ENCODE measurements at places on chromosomes 6 and 20.

DNA sequence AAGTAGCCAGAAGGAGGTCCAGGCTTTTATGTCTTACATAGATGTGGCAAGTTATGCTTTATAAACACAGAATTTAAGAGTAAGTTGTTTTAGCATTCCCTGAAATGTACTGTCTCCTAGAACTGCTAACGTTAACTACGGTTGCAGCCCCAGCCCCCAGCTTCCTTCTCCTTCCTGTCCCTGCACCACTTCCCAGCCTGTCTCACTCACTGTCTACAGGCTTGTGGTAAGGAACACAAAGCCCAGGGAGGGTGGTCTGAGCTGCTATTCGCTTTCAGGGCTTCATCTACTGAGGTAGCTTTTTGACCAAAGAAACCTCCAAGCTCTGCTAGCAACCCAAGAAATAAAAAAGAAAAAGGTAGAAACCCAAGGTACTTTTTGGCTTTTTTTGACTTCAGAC lies 35.9 kb downstream of the PCSK2 start:
- no peak for DNase-seq

DNA sequence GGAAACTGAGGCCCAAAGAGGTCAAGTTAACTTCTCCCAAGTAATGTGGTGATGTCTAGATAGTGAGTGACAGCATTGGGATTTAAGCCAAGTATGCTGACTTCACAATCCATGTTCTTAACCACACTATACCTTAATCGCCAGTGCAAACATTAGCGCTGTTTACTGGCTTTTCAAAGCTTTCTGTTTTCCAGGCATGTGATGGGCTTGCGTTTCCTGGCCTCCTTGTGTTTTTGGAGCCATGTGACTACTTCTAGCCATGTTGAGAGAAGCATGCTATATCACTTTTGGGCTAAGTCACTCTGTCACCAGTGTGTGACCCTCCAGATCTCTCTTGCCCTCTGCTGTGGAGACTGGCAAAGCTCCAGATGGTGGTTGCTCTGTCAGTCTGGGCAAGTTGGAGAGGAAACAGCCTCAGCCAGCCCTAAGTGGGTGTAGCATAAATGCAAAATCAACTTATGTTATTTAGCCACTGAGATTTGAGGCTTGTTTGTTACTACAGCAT lies 76.9 kb downstream of the ANKRD6 start:
- no peak for DNase-seq

DNA sequence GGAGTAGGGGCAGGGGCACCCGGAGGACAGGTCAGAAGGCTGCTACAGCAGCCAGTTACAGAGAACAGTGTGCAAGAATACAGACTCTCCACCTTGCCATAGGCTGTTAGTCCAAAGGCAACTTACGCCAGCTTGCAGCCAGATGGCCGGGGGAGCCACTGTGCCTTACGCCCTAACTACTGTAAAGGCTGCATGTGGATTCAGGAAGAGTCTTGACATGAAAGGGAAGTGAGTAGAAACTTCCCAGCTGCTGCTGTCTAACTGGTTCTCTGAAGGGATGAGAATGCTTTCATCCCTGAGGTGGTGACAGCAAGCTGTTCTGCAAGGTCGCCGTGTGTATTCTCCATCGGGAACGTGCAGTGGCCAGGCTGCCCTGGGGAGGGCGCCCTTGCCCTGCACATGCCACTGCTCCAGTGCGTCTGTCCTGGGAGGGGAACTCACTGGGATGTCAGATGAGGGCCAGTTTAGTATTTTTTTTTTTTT lies 46.1 kb downstream of the LYRM4 start:
- no peak for DNase-seq

GRCh38 chr6:22732176-22732970 lies 163.0 kb downstream of the HDGFL1 start:
- DNase-seq: no peak

- DNase-seq: no peak
Measured at GRCh38 chr6:6348256-6348655, 27.8 kb upstream of the F13A1 start.

GRCh38 chr20:43458422-43458924 lies 777 bp downstream of the SRSF6 start:
- DNase-seq: no peak

GRCh38 chr20:8033151-8033841 lies 13.7 kb upstream of the TMX4 start:
- DNase-seq: no peak

DNA sequence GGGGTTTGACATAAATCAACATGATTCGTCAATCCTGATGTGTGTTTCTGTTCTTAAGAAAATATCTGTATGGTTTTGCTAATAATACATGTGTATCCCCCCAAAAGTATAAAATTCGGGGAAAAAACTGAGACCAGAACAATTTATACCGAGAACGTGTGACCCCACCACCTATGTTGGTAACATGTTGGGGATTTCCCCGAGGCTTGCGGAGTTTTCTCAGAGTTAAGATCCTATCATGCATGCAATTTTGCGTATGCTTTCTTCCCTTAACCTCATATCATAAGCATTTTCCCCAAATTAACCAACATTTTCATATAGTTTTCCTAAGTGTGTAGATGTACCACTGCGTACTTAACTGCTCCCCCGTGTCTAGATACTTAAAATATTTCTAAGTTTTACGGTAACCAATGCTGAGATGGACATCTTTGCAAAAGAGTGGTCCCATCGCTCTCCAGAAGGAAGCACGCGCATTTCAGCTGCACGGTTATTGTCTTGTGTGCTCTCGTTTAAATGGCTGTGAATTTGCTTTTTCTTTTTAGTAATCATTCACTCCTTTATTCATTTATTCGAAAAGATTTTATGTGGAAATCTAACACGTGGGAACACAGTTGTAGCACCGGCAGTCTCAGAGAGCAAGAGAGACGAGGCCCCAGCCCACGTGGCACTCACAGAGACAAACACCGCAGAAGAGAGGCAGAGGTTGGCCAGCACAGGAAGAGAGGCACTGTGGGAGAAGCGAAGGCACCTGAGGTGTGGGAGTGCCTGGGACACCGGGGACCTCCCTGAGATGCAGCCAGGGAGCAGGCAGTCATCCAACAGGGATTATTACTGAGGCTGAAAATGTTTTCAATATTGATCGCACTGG lies 13.2 kb upstream of the IRF4 start:
- DNase-seq: no peak

GRCh38 chr6:98971303-98971702 lies 23.6 kb upstream of the FBXL4 start:
- DNase-seq: no peak

- no peak for DNase-seq
Measured at GRCh38 chr20:9306521-9306920, 207.9 kb upstream of the LAMP5 start.

DNA sequence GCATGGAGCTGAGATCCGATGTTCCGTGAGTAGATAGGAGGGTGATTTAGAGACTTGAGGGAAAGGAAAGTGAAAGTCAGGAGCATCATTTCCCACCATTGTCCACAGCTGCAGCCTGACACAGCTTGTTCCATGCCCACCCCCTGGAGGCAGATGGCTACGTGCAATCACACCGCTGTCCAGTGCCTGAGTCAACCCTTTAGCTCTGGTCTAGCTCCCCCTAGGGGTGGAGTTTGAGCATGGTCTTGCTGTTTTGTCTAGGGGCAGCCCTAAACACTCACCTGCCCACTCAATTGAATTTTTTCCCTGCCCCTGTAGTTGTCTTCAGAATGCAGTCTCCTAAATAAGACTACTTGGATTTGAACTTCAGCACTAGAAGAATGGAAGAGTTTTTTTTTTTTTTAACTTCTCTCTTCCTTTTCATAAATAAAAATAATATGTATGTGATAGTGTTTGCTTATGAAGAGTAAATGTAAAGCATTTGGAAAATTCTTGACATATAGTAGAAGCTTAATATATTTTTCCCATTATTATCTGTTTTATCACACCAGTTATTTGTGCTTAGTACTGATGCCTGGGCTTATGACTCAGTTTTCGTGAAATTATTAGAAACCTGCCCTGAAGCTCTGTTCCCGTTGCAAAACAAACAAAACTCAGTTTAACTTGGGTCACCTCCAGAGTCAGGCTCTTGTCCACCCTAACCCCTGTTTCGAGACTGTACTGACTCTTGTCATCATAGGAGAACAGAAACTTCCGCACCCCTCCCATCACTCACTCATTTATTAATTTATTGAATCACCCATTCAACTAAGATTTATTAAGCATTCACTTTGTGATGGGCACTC lies 814.8 kb downstream of the MAFB start:
- no peak for DNase-seq

DNA sequence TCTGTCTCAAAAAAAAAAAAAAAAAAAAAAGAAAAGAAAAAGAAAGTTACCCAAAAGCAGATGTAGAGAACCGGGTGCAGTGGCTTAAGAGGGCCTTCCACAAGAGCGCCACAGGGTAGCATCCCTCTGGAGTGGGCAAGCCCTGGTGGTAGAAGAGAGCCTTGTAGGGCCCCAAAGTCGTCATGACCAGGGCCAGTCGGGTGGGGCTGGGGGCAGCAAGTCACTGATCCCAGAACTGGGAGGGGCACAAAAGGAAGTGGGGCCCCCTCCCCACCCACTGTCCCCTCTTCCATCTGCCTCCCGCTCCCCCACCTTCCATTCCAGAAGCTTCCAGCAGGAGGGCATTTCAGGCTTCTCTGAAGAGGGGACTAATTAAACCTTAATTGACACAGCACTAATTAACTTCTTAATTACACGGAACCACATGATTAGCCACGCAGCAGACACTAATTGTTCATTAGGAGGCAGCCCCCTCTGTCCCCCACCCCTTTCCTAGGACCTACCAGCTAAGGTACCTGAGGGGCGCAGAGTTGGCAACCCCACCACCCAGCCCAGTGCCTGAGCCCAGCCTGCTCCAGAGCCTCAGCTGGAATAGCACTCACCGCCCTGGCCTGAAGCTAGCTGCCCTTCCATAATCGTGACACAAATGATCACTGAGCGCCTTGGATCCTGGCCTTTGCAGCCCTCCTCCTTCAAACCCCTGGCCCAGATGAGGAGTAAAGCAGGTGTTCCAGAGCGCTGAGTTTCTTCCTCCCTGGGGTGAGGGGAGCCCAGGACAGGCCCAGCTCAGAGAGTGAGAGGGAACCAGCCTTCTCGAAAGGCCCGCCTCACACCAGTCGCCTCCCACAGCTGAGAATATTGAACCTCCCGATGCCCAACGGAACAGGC lies 34.8 kb downstream of the MDFI start:
- no peak for DNase-seq

DNA sequence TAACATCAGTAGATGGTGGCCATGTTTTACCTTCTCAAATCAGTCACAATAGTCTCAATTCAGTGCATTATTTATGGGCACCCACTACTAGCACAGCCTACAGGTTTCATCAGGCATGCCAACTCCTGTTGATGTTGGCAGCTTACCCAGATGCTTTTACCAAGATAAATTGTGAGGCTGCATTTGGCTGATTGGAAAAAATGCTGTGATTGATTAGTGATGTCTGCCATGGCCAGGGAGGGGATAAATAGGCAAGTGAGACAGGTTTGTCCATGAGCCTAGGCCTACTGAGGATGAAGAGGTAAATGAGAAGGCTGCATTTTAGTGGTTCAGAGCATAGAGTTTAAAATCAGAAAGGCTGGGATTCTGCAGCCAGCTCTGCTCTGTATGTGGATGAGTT lies 227.1 kb downstream of the NFATC2 start:
- no peak for DNase-seq
